ENCODE measurements at places on chromosomes 13 and 19.

GRCh38 chr19:15128162-15128770, 21.1 kb downstream of the SYDE1 start:
- no peak for DNase-seq

- no peak for DNase-seq
These were observed 2.6 kb downstream of the MPND start for GRCh38 chr19:4346020-4346383.

- DNase-seq, result no peak
These were observed 9.9 kb downstream of the ZIC5 start for GRCh38 chr13:99961636-99962035.

GRCh38 chr19:2627319-2627829, 75.1 kb downstream of the GNG7 start:
- DNase-seq, result peak; percentile 89

DNA sequence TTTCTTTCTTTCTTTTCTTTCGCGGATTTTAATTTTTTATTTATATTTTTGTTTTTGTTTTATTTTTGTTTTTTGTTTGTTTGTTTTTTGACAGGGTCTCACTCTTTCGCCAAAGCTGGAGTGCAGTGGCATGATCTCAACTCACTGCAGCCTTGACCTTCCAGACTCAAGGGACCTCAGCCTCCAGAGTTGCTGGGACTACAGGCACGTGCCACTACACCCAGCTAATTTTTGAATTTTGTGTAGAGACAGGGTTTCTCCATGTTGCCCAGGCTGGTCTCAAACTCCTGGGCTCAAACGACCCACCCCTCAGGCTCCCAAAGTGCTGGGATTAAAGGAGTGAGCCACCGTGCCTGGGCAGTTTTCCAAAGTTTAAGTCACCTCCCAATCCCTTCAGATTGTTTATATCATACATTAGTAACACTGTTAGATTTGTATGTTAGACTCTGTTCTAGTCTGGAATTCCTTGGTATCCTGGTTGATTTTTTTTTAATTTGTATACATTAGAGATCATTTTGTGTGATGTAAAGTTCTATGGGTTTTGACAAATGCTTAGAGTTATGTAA, 597.3 kb downstream of the DCT start:
- DNase-seq, result no peak

DNA sequence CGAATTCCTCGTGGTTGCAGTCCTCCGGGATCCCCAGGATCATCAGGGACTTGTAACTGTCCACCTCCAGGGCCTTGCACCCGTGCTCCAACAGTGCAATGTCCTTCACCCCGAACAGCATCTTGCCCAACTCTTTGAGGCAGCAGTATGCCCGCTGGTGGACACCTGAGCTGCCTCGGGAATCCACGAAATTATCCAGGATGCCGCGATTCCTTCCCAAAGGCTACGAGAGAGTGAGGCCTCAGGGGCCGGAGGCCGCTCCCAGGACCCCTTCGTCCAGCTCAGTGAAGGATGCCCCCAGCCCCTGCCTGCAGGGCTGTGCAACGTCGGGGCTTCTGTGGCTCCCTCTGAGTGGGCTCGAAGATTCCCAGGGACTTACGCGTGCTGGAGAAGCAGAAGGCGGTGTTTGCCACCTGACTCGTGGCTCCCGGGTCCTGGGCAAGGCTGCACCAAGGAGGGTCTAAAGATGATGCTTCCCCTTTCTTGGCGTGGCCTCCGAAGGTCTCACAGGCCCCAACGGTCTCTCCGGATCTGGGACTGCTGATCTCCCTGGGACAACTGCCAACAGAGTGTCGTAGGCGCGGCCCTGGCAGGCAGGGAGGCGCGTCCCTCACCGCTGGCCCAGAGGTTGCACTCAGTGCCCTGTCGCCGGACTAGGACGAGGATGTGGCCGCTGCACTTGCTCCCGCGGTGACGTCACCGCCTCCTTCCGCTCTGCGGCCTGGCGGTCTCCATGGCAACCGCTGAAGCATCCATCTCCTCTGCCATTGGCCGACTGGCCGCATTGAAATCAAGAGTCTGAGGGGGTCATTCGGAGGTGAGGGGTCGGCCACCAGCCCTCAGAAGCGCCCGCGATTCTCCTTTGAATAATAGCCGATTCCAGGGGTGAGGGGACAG, at the start of gene PNMA8C:
Gene PNMA8C, minus strand, starts transcription at position 698 of the 897 bp plus-strand sequence. Its CDS starts 577 bp downstream, at position 121.
- no peak for DNase-seq

DNA sequence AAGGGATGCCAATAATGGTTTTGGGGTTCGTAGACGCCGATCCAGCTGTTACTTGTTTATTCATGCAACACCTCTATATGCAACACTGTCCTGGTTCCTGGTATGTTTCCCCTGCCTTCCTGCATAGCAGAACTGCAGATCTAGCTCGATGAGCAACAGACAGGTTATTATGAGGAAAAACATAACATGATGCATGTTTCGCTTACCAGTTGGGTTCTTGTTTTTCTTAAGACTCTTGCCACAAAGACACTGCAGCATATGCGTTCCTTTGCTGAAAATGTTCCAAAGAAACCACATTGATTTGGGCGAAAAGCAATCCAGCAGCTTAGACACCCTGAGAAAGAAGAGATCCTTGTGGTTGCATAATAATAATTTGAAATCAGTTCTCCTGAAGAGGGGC, 583 bp downstream of the FGF14 start:
- DNase-seq, result no peak

All from HS-5 (cell line).